ENCODE measurements at places on chromosomes 5 and 9.

DNA sequence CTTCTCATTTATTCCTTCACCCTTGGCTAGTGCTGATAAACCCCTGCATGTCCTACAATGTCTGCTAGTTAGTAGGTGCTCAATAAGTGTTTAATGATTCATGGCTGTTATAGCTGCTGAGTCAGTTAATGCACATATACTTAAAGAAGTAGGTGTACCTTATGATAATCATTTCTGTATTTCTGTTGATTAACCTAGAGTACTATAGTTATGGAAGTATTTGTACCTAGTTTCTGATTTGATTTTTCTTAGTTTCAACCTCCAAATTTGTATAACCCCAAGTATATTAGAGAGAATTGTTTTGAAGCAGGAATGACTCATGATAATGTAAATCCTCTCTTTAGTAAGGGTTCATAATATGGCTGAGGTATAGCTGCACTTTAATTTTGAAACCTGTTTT is 8.9 kb downstream of the SMAD5 start:
- no peak for DNase-seq

DNA sequence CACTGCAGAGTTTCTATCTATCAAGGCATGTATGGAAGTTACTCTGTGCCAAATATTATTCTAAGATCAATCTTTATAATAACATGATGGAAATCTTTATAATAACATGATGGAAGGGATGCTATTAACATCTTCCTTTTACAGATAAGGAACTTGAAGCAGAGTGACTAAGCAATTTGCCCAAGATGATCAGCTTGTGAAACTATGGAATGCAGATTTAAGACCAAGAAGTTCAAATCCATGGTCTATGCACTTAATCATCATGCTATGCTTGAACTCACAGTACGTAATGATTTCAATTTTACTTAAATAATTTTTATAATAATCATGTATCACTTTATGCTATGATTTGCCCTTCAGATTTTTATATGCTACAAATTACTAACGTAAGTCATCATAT is 123.1 kb downstream of the DNAH5 start:
- DNase-seq, result no peak

DNA sequence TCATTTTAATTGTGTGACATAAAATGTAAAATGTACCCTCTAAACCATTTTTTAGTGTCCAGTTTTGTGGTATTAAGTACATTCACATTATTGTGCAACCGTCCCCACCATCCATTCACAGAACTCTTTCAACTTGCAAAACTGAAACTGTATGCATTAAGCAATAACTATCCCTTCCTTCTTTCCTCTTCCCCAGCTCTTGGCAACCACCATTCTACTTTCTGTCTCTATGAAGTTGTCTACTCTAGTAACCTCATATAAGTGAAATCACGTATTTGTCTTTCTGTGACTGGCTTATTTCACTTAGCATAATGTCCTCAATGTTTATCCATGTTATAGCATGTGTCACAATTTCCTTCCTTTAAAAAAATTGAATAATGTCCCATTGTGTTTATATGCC is 142.4 kb downstream of the C9orf152 start:
- no peak for DNase-seq

GRCh38 chr9:7240569-7241311 is 483.0 kb downstream of the KDM4C start:
- DNase-seq, result no peak

- DNase-seq, result peak; percentile 94
Observed at GRCh38 chr9:81826517-81826906, 101.7 kb upstream of the SPATA31D4 start.

DNA sequence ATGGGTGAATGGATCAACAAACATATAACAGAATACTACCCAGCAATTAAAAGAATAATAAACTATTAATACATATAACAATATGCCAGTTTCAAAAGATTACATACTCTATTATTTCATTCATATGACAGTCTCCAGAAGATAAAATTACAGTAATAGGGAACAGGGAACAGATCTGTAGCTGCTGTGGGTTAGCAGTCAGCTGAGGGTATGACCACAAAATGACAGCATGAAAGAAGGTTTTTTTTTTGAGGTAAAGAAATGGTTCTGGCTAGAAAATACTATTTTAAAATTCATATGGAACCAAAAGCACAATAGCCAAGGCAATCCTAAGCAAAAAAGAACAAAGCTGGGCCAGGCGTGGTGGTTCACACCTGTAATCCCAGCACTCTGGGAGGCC is 73.0 kb upstream of the NR5A1 start:
- no peak for DNase-seq

GRCh38 chr5:37720550-37720952 is 119.3 kb downstream of the GDNF start:
- DNase-seq, result no peak

DNA sequence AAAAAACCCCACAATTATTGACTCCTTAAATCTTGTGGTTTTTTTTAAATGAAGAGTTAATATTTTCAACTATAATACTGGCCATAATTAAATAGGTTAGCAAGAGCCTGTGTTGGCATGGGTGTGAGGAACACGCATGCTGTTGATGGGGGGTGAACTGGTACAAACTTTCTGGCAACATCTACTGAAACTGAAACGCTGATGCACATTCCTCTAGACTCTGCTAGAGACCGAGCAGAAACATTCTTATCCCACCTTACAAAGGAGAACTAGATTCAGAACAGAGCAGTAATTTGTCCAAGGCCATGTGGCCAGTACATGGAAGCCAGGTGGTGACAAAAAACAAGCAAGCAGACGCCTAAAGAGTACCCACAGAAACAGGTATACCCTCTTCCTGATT is 2.4 kb downstream of the BICD2 start:
- DNase-seq, result no peak

- DNase-seq, result no peak
Observed at GRCh38 chr9:37036371-37036775, 2.3 kb upstream of the PAX5 start.

DNA sequence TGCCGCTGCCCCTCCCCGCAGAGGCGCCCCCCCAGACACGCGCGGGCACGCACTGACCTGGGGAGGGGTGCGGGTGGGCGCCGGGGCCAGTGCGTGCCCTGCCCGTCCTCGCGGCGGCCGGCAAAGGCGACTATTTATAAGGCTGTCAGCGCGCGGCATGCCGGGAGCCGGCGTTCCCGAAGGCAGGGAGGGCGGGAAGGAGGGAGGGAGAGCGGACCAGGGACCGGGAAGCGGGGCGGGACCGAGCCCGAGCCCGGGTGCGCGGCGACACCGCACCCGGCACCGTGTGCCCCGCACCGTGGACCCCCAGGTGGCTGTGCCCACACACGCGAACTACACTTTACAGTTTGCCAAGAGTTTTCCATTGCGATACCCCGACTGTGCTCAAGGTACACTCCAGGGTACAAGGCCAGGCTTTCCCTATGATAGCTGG is at the start of gene AK1:
AK1 (minus strand) TSS at position 110 of the 433 bp plus-strand sequence. CDS start 3,058 bp downstream, outside the sequence.
- DNase-seq, result peak; percentile 85

GRCh38 chr9:75454891-75455290 is 366.6 kb downstream of the OSTF1 start:
- no peak for DNase-seq

DNA sequence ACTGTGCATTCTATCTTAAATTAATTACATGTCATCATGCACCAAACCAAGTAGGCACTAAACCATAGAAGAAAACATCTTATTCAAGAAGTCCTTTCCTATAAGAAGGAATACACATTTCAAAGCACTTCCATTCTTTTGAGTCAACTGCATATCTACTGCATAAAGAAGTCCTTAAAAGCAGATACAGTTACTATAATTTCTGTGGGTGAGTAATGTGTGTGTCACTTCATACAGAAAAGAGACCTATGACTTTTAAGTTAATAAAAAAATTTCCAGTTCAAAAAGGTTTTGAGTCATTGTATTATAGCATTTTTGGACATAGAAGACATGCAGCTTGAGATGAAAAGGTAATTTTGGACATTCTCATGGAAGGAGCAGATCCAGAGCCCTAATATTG is 125.0 kb downstream of the DTWD2 start:
- DNase-seq, result no peak

DNA sequence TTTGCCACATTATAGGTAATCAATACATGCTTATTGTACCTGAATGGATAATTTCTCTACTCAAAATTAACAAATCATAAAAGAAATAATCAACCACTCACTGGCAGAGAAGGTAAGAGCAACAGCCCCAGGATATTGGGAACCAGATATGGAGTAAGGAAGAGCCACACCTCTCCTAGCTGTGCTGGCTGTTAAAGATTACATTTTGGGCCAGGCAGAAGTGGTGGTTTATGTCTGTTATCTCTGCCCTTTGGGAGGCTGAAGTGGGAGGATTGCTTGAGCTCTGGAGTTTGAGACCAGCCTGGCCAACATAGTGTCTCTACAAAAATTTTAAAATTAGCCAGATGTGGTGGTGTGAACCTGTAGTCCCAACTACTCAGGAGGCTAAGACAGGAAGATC is 56.4 kb downstream of the BHMT start:
- no peak for DNase-seq

DNA sequence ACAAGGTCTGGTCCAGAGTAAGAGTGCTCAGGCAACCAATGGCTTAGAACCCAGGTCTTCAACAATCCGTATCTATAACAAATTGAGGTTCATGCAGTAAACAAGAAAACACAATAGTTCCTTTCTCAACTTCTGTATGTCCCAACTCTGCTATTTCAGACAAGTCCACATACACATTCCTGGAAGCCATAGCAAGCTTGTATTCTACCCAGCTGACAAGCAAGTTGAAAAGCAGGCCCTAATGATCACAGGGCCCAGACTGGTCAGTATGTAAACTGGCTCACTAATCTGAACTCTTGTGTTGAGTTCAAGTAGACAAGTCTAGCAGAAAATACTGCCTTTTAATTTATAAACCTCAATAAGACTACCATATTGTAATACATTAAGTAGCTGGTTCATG is 26.9 kb downstream of the FNIP1 start:
- DNase-seq, result no peak

GRCh38 chr5:28313321-28313951 is 1275.0 kb upstream of the CDH9 start:
- DNase-seq, result no peak

DNA sequence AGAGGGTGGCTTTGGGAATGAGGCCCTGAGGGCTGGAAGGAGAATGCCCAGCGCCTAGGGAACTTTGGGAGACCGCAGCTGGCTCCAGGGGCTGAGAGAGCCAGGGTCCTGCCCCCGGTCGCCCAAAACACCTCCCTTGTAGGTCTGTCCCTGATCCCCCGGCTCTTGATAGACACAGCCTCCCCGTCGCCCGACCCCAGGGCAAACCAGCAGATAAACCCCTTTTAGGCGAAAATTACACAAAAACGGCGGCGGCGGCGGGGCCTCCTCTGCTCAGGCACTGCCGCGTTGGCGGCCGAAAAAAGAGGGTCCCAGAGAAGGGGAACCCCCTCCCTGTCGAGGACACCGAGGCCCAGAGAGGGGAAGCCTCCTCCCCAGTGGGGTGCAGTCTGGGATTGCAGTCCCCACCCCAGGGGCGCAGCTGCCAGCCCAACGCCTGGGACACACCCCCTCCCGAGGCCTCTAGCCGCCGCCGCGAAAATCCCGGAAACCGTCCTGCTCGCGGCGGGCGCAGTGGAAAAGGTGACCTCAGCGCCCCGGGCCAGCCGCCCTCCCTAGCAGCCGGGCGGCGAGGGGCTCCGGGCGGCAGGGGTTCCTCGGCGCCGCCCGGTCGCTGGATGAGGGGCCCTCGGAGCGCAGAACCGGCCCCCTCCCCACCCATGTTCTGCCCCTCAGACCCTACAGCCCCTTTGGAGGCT is 3.1 kb upstream of the BARX1 start:
- DNase-seq, result no peak

DNA sequence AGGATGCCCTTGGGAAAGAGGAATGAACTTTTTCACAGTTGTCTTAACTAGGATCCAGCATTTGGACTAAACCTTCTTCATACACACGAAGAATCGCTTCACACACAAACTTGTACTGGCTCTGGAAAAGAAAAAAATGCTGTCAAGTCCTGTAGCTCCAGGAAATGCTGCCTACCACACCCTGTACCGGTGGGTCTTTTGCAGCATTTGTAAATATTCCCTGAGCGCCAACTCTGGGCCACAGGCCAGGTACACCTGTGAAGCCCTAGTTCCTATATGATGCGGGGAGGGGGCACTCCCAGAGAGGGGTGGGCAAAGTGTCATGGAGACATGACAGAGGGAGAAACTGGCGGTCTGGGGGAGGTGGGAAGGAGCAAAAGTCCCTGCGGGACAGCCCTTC is 58.7 kb upstream of the EPB41L4B start:
- DNase-seq, result no peak

DNA sequence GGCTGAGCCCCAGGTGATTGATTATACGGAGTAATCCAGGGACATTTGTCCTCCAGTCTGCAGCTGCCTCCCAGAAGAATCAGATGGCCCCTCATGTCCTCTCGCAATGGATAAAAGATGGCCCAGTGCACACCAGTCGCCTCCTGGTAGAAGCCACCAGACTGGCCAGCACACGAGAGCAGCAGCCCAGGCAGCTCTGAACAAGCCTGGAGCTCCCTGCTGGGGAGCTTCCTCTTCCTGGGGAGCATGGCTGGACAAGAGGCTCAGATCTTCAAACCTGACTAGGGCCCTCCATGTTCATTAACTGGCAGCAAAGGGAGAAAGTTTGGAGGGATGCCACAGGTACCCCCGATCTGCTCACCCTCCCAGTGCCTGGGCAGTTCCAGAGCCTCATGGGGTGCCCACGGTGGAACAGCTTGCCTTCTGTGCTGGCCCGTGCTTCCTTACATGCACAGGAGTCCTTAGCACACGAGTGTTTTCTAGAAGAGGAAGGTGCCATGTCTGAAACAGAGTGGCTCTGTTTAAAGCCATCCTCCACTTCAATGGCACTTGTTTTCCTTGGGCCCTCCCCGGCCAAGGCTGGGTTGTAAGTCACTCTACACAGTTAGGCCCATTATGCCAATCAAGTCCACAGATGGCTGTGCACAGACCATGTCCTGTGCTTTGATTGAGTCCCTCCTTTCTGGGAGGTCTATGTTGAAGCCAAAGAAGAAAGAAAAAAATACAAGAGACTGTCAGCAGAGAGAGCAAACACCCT is 75.6 kb downstream of the PRRT1B start:
- DNase-seq, result no peak

GRCh38 chr9:21443849-21444625 is 3.8 kb downstream of the IFNA1 start:
- no peak for DNase-seq

DNA sequence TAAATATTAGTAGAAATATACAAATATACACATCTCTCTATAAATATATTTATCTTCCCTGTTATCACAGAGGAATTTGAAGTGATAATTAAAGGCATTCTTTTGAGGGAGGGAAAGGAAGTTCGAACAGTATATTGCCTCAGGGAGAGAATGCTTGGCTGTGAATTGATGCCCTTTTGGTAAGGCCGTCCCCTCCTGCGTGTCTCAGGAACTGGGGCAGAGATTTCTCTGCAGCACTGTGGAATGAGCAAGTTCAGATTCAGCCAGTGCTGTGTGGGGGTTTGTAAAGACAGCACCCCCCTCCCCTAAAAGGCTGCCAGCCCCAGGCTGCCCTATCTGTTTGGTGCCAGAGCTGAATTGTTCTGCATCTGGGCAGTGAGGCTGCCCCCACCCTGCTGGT is 42.0 kb downstream of the UBE2QL1 start:
- no peak for DNase-seq

GRCh38 chr9:136977649-136978072 is 357 bp downstream of the PTGDS start:
- no peak for DNase-seq
